ENCODE measurements at places on chromosomes 1 and 21.

- no peak for DNase-seq
These were observed 43.5 kb downstream of the RIMS3 start for GRCh38 chr1:40621821-40622450.

DNA sequence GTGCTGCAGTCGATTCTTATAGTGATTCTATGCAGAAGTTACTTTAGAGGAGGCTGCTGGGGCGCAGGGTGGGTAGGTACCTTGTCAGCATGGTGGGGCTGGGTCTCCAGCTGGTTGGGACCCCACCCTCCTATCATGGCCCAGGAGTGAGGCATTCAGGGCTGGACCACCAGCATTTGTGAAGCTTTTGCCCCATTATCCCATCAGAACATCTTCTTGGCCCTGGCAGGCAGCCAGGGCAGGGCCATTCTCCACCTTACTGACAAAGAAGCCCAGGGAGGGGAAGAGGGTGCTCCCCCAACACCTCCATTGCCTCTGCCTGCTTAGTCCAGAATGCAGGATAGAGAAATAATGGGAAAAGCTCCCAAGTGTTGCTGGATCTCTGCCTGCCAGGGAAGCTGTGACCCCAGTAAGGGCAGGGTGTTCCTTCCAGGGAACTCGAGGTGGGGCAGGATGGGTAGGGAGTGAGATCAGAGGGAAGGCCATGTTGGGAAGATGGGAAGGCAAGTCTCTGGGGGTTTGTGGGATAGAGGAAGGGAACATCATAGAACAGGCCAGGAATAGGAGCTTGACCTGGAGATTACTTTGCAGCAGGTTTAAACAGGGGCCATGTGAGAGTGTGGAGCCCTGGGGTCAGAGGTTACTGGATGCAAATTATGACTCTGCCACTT lies 16.2 kb upstream of the SLC2A1 start:
- DNase-seq: no peak

DNA sequence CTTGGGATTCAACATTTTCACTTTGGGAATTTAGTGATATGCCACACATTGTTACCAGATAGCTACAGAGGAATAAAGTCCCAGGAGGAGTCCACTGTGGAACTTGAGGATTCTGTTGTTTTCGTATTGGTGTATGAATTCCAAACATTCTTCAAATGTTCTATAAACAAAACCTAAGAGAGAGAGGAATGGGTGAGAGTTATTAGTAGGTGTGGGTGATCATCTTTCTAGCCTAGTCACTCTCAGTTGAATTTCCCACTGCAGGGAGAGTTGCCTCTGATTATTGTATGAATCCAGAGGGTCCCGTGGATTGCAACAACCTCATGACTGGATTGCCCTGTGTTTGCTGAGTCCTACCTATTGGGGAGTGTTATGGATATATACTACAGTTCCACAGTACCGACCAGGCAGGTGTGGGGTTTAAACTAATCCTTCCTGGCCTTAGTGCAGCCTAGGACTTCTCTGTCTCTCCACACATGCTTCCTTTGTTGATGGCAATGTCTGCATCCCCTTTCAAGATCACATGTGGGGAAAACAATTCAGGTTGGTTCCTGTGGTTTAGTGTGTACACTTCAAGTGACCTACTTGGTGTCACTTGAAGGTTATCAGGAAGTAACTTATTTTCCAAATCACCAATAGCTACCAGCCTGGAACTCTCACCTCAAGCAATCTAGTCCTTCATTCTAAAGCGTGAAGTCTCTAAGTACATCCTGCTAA lies 91.8 kb downstream of the ADCY10 start:
- no peak for DNase-seq

DNA sequence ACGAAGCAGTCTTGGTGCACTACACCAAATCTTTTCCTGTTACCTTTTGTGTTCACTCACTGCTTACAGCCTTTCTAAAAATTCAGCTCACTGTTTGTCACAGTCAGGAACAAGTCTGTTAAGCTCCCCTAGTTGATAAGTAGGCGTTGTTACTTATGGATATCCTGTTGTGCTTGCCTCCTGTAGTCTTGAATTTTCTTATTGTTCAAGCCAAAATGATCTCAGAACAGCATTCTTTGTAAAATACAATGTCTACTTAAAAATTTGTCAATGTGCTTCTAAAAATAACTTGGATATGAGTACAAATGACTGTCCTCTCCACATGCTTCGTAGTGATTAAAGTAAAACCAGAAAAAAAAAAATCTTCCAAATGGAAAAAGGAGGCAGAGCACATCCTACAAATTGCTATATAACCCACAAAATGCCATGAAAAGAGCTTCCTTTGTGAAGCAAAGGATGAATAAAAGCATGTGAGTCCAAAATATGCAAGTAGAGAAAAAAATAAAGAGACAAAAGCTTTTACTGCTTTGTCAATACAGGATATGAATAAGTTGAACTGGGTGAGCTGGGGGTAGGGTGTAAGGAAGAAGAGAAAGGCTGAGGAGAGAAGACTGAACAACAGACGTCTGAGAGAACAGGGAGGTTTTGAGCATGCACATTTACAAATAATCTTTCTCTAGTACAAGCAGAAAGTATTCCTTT lies 228.9 kb upstream of the ADGRL4 start:
- no peak for DNase-seq

DNA sequence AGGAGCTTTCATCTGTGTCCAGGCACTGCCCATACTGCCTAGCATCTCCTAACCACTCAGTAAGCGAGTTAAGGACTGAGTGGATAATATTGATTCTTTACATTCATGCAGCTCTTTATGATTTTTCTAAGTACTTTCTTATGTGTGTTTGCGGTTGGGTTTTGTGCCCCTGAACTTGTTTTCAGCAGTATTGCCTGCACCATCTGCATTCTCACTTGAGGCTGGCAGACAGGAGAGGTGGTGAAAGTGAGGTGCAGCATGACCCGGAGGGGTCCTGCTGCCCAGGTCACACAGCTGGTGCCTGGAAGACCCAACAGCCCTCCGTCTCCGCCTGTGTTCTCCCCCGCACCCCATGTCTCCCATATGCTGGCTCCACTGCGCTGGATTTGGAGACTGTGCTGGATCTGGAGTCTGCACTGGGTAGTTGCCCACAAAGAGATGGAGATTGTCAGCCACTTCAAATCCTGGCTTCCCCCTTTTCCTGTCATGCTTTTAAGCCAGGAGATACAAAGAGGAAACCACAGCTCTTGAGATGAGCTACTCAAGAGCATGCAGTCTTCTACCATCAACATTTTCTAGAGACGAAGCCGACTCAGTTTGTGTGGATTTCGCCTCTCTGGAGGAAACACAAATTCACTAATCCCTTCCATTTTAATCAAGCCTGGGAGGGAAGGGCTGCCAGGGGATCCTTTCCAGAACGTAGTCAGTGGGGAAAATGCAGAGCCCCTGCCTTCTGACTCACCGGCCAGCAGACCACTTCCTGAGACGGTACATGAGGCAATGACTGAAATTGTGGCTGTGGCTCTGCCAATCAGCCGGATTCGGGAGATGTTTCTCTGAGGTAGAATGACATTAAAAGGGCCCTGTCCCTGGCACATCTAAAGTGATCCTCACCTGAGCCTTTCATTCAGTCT lies 71.7 kb upstream of the ANGPTL1 start:
- DNase-seq: no peak

DNA sequence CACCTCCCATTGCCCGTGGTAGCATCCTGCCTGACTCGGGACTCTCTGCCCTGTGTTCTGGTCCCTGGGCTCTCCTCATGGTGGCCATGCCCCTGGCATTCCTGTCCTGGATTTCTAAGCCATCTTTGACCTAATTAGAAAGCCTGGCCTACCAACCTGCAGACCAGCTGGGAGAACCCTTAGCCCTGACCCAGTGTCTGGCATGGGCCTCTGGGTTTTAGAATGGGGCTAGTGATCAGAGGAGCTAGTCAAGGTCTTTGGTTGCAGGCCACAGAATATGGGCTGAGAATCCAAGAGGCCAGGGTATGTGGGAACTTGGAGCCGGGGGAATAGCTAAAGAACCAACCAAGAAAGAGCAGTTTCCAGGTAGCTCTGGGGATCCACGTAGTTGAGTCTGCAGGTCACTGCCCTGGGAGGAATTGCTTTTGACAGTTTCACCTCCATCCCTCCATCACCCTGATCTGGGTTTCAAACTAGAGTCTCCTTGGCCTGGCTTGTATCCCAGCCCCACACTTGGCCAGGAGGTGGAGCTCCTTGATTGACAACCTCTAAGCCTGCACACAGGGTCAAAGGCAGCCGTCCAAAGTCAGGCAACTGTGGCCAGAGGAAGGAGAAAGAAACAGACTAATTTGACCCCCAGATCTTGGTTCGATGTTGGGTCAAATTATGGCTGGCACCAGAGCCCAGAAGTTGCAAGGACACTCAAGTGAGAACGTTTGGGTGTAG lies 54.7 kb upstream of the ABCG1 start:
- DNase-seq: peak; percentile 46

DNA sequence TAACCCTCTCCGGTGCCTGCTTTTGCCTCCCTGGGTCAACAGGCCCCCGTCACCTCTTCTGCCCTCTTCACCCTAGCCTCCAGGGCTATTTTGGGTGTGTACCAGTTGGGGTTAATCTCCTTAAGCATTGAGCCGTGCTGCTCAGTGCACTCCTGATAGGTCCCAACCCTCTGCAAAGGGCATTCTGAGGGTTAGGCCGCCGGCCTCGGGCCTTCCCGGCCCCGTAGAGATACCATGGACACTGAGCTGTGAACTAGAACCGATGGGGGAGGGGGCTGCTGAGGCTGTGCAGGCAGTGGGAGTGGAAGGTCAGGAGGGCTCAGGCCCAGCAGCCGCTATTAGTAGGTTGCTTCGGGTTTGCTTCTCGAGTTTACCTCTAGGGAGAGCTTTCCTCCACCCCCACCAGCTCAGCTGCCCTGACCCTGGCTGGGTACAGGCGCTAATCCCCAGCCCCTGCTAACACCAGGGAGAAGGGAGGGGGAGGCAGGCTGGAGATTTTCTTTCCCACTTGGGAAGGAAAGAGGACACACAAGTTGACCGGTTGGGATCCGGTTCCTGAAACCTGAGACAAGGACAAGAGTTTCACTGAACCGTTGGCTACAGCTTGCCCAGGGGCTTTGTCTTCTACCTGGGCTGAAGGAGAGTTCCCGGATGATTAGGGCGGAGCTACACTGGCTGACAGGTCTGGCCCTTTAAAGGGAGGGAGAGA lies 4.8 kb downstream of the LMOD1 start:
- DNase-seq: no peak

- DNase-seq: no peak
These were observed 3.1 kb downstream of the GJB4 start for GRCh38 chr1:34762474-34763141.

- DNase-seq: no peak
These were observed 52.9 kb downstream of the CNIH3 start for GRCh38 chr1:224668984-224669383.

DNA sequence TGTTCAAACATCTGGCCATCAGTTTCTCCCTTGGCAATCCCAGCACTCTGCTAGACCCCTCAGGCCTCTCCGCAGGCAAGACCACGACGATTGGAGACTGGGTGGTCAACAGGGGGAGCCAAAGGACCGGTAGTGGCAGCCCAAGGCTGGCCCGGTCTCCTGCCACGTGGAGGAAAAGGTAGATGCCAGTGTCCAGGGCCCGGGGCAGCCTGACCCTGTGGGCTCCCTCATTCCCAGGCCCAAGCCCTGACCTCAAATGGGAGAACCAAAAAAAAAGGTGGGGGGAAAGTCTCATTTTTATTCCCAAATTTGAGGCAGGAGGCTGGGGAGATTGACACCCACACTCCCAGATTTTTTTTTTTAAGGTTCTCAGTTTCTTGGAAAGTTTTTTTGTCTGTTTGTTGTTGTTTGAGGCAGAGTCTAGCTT lies 24.8 kb downstream of the S100A6 start:
- peak; percentile 75 for DNase-seq

- DNase-seq: no peak
These were observed 31.1 kb downstream of the KCNN3 start for GRCh38 chr1:154838988-154839387.

GRCh38 chr21:38236232-38236631 lies 20.6 kb upstream of the KCNJ15 start:
- no peak for DNase-seq

- DNase-seq: no peak
These were observed 31.9 kb downstream of the SYDE2 start for GRCh38 chr1:85168884-85169283.

GRCh38 chr21:39519835-39520234 lies 68.1 kb downstream of the SH3BGR start:
- DNase-seq: no peak

DNA sequence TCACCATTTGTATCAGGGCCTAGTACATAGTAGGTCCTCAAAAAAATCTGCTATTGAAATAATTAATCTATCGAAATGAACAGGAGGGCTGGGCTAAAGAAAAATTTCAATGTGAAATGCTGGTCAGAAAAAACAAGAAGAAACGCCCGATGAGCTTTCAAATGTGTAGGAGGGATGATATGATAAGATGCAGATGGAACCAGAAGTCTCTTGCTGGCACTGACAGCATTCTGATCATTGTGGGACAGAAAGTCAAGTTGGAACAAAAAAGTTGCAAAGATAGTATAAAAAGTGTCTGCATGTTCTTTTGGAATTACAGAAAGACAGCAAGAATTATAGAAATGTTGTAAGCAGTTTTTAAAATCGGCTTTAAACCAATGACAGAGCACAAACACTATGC lies 11.1 kb downstream of the G0S2 start:
- no peak for DNase-seq

- DNase-seq: no peak
These were observed 172.3 kb downstream of the ADGRL4 start for GRCh38 chr1:78834201-78834741.

DNA sequence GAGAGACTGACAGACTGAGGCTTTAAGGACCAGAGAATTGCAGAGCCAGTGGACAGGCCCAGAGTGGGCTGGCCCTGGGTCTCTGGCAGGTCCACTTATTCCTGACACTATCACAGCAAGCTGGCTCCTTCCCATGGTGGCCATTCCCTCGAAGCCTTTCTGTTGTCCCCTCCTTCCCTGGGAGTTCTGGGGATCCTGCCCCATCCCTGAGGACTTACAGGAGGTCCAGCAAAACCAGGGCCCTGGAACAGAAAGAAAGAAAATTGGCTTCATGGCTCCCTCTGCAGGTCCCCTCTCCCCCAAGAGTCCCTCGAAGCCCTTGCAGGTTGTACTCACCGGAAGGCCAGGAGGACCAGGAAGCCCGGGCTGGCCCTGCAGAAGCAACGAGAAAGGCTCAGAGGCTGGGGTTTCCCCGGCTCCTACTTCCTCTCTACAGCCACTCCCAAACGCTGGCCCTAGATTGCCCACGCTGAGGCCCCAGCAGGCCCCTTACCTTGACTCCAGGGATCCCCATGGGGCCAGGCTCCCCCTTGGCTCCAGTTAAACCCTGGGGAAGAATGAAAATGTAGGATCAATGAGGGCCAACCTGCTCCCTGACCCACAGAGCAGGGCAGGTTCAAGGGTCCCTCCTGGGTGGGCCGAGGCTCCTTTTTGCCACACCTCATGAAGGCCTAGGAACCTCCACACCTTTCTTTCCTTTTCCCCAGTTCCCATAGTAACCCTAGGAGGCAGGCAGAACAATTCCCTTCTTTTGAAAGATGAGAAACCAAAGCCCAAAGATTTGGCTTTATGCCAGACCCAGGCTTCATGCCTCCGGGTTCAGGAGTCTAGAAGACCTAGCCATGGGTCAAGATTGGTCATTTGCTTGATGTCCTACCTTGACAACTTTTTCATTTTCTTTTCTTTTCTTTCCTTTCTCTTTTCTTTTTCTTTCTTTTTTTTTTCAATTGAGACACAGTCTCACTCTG lies 4.6 kb downstream of the COL9A2 start:
- DNase-seq: peak; percentile 28

GRCh38 chr1:32623775-32624174 lies 26.6 kb downstream of the ZBTB8OS start:
- DNase-seq: peak; percentile 35
